KBM-7 (cell line): ENCODE measurements at places on chromosomes 12 and 14.

DNA sequence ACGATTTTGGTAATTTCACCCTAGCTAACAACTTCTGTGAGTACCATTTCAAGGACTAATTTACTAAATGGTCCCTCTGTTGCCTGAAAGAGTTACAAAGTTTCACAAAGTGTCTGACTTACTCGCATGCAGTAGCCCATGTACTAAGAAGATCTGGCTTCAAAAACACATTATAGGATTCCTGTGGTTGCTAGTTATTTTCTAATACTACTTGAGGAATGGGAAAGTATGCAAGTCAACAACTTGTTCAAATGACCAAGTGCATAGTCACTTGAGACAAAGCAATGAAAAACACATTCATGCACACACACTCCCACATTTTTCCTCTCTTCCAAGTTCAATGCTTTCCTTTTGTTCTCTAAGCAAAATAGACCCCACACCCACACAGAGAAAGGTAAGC lies 219.7 kb upstream of the TMPO start:
- no peak for DNase-seq

GRCh38 chr12:19129122-19129485 lies 429 bp upstream of the PLEKHA5 start:
- peak; percentile 60 for DNase-seq

DNA sequence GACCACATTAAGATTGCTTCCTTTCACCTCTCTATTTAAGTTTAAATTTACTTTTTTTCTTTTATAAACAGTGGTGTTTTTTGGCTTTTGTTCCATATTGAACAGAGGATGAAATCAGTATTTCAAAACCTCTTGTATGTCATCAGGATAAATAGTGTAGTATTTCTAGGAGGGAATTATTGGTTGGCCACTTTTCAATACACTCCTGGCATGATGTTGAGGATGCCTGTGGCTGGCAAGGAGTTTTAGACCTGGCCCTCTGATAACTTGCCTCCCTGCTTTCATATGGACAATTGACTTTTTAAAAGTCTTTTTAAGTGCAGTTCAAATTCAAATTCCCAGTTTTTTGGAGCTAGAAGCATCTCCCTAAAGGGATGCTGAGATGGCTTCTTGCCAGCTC lies 9.8 kb downstream of the TMTC2 start:
- no peak for DNase-seq

GRCh38 chr12:16389594-16389993 lies 42.1 kb downstream of the MGST1 start:
- peak; percentile 49 for DNase-seq

- no peak for DNase-seq
Measured at GRCh38 chr12:107379852-107380567, 286.7 kb upstream of the CRY1 start.

GRCh38 chr14:101854366-101854765 lies 92.9 kb downstream of the PPP2R5C start:
- peak; percentile 68 for DNase-seq

DNA sequence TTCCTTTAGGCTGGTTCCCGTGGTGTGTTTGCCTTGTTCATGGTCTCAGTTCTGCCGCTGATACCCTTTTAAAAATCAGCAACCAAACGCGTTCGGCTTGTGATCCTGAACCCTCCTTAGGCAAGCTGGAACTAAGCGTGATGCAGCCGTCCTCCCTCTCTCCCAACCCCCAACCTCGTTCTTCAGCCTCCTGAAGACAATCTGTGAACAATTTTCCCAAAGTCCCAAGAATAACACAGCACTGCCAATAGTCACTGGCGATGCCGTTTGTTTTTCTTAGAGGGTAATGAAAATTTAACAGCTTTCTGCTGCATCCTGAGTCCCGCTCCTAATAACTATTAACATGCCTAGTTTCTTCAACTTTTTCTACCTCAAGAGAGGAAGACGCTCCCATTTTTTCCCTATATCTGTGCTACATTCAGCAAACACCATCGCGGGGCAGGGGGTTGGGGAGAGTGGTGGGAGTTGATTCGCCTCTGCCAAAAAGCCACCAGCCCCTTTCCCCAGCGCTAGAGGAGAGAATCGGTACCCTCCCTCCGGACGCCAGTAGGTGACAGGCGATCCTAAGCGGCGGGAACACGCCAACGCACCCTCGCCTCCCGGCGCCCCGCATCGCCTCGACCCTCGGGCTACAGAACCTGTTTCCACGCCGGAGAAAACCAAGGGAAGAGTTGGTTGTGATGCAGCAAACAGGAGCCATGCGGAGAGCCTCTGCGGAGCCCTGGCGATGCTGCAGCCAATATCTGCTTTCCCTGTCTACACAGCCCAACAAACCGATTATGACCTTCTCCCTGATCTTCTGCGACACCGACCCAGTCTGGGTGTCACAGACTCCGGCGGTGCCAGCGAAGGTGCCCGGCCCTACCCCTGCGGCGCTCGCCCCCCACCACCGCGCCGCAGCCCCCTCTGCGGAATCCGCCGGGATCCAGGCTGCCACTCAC lies 752 bp downstream of the PRICKLE1 start:
- peak; percentile 28 for DNase-seq

- DNase-seq: no peak
Measured at GRCh38 chr12:20368651-20369304, 441 bp downstream of the PDE3A start.

GRCh38 chr12:93778306-93778705 lies 101.1 kb downstream of the CRADD start:
- no peak for DNase-seq

- DNase-seq: no peak
Measured at GRCh38 chr12:100372853-100373640, 16.2 kb downstream of the SLC17A8 start.

DNA sequence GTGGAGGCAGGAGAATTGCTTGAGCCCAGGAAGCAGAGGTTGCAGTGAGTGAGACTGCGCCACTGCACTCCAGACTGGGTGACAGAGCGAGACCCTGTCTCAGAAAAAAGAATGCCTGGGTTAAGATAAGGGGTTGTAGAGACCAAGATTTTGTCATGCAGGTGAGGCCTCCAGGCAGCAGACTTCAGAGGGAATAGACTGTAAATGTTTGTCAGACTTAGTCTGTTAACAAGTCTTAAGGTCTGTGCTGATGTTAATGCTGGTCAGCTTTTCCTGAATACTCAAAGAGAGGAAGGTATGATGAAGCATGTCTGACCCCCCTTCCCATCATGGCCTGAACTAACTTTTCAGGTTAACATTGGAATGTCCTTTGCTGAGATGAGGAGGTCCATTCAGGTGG lies 83.0 kb upstream of the FUT8 start:
- no peak for DNase-seq

DNA sequence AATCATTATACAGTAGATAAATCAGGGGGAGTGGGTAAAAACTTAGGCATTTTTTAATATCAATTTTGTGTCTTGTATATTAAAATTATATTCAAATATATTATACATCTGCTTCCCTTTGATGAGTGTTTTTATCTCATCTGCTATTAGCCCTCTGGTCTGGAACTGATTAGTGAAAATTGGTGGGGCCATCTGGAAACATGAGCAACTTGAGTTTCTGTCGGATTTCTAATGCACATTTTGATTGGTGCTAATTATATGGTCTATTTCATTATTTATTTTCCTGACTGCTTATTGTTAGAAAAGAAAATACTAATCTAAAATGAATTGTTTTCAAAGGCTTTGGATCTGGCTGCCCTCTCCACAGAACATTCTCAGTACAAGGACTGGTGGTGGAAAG lies 28.2 kb downstream of the TTC8 start:
- DNase-seq: no peak

DNA sequence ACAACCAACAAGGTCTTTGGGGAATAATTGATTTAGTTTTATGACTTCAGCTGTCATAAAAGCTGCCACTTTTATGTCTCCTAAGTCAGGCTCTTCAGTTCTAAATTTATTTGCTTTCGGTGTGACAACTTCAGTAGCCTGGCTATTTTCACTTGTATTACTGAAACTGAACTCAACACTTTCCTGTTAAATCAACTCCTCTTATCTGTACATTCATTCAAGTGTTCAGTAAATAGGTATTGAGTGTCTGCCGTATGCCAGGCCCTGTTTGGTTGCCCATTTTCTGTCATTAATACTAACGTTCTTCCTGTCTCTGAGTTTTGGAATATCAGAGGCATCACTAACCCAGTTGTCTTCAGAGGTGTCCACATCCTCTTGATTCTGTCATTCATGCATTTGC lies 7.5 kb downstream of the UTP20 start:
- DNase-seq: no peak

DNA sequence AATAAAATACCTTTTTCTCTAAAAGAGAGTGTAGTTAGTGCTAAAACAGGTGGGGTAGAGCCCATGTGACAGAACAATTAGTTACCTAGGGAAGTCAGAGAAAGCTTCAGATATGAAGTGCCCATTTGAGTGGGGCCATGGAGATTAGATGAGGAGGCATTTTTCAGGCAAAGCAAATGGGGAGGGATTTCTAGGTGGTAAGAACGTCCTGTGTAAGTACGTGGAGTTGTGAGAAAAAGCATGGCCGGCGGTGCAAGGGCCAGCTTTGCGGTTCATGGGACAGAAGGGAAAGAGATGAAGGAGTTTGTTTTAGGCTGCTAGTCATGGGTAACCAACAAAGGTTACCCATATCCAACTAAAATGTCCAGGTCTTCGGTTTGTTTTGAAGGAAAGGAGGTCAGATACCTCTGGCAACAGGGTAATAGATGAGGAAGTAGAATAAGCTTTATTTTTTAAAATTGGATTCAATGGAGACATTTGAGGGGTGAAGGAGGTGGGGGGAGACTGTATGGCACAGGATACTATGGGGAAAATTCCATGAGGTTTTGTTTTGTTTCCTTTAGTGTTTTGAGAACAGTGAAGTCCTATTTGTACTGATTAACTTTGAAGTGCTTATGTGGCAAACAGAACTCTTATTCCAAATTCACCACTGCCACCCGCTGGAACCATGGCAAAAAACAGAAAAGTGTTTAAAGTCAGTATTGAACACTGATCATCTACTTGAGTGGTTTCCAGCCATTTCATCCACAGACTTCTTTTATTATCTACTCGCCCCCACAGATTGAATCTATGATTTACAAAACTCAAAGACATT lies 10.0 kb upstream of the SNRPF start:
- peak; percentile 32 for DNase-seq
